ENCODE measurements at places on chromosomes 7 and 10. TPM values are rescaled to one million over a fixed set of nuclear protein-coding genes. Genes with fewer than 3 reads are reported as not detected.

Gene EGR2
- total RNA-seq: 1.6 TPM

Gene TLX1
- 1.3 TPM for total RNA-seq

DNA sequence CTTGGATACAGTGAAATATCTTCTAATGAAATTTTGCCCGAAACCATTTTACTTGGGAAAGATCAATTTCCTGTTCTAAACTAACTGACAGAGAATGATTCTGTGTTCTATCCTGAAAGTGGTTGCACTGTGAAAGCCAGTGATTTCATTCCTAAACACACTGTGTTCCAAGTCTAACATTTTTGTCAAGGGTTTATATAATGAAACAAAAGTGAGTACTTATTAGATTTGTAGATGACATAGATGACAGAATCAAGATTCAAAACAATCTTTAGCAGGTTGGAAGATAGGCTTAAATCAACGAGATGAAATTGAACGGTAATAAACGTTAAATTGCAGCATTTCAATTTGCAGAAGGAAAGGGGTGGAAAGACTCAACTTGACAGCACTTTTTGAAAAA is 13.3 kb downstream of the KAT6B start:
- no peak for DNase-seq

DNA sequence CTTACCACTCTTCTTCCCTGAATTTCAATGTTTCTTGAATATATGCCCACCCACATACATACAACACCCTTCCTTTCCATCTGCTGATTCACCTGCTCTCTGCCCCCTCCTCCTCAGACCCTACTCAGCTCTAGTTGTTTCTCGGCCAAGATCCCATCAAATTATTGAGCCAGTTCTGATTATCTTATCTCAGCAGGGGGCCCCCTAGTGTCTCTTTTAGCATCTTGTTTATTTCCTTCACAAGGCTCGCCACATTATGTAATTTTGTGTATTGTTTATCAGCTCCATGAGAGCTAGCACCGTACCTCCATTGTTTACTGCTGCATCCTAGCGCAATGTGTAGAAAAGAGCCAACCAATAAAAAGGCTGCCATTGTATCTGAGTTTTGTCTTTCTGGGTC is 71.9 kb downstream of the FAM13C start:
- DNase-seq: no peak

Gene FAM13C
- 74.0 TPM for total RNA-seq

DNA sequence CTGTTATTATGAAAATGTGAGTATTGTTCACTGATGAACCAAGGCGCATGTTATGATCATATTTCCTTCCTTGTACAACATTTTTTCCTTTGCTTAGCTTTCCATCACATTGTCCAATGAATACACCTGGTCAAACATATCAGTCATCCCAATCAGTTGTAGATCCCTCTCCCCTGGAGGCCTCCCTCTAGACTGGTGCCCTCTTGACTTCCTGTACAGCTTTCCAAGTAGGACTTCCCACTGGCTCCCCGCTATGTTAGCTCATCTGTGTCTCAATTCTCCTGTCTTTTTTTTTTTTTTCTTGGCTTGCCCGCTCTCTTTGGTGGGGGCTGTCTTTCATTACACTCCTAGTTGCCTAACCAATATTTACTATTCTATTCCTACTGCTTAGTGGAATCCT is 214.2 kb upstream of the NPY start:
- no peak for DNase-seq

DNA sequence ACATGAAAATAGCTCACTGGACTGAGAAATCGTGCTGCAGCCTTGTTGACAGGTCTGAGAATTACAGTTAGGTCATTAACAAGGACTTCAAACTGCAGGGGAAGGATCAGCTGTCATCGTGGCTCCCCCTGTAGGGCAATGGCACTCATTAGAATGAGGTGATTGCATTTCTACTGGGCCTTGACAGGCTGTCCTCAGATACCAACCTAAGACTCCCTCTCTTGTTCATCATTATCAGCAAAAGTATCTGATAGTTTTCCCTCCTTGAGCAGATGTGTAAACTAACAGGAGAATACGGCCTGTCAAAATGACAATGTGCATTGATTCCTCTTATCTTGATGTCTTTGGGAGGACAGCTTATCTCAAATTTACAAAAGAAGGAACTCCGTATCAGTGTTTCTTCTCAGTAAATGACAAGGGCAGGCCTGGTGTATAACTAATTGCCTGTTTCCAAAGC is 648.5 kb upstream of the LRRN3 start:
- DNase-seq: peak; percentile 28

DNA sequence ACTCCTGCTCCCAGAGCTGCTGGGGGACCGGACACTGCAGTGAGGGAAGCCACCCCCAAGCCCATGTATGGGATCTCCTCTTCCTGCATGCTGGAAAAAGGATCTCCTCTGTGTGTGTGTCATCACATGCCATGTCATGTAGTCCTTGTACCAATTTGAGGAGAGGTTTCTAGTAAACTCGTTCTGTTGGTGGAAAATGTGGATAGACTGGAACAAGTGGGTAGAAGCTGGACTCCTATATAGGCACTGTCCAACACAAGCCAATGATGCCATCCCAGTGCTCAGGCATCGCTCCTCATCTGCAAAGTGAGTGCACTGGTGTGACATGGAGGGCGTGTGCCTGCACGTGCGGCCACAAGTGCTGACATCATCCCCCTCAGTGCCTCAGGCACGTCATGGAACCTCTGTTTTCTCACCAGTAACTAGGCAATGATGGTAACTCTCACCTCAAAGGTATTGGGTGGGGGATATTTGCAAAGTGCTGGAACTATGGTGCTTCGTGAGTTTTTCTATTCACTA is 19.3 kb downstream of the MYO1G start:
- DNase-seq: peak; percentile 46

- DNase-seq: no peak
Measured at GRCh38 chr7:28152594-28152993, 28.0 kb downstream of the JAZF1 start.

DNA sequence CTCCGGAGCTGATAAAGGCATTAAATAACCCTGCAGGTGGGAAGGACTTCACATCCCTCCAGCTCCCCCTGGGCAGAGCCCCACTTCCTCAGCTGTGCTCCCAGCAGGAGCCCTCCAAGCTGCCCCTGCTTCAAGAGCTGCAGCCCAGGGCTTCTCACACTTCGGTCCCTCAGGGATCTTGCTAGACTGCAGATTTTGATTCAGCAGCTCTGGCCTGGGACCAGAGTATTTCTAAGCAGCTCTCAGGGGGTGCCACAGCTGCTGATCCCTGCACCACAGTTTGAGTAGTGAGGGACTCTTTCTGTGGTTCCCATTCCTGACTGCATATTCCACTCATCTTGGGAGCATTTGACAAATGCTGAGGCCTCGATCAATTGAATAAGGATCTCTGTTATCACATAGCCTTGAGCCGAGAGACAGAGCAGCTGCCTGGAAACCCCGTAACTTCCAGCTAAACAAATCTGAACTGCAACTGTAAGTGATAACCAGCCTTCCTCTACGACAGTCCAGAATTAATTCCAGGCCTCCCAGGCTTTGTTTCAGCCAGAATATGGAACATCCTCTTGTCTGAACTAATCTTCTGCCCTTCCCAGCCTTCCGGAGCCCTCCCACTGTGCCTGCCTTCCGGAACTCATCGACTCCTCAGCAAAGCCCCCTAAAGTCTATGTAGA is 161.4 kb downstream of the CCDC3 start:
- peak; percentile 68 for DNase-seq

- DNase-seq: peak; percentile 92
Measured at GRCh38 chr7:463817-464453, 55.7 kb downstream of the PDGFA start.
